ENCODE measurements at places on chromosomes 5 and 9. TPM values are rescaled to one million over a fixed set of nuclear protein-coding genes. Genes with fewer than 3 reads are reported as not detected.

DNA sequence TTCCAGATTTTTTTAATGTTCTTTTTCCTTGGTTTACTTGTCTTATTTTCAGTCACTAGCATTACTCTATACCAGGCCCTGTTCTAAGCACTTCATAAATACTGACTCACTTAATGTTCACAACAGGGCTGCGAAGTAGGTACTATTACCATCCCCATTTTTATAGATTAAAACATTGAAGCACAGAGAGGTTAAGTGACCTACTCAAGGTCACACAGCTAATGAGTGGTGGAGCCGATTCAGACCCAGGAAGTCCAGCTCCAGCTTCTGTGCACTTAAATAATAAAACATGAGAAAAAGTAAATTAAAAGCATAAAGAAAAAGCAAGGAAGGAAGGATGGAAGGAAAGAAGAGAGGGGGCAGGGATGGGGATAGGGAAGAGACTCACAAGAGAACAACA lies 45.3 kb upstream of the DNAH5 start:
- H3K27me3 ChIP-seq = peaks cover 2% of the 10 kb centered on the region
- H3K27ac ChIP-seq = no peak overlapping the region
- no peak overlapping the region for H3K4me3 ChIP-seq
- DNase-seq = no peak
- no peaks in the 10 kb centered on the region for H3K4me1 ChIP-seq

GRCh38 chr5:80867233-80867632 lies 92.9 kb upstream of the RASGRF2 start:
- peaks cover 18% of the 10 kb centered on the region for H3K4me1 ChIP-seq
- H3K27ac ChIP-seq = no peak overlapping the region
- no peaks in the 10 kb centered on the region for H3K27me3 ChIP-seq
- H3K4me3 ChIP-seq = no peak overlapping the region
- peaks cover 52% of the 10 kb centered on the region for H3K36me3 ChIP-seq

DNA sequence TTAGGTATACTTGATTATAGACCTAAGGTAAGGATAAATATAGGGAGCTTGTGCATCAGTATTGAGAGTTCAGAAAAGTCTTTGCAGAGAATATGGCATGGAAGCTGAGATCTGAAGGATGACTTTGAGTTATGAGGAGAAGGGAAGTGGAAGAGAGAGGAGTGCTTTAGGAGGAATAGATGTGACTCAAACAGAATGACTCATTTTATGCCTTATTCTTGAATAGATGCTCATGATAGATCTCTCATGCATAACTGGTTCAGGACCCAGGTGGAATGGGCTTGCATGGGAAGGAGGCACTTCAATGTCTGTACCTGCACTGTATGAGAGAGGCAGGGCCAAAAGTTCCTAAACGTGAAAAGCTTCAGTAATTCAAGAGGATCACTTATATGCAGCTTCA lies 103.3 kb downstream of the CWC27 start:
- no peaks in the 10 kb centered on the region for H3K4me1 ChIP-seq
- no peaks in the 10 kb centered on the region for H3K27me3 ChIP-seq
- DNase-seq = no peak
- H3K4me3 ChIP-seq = no peak overlapping the region
- no peaks in the 10 kb centered on the region for H3K36me3 ChIP-seq
- H3K27ac ChIP-seq = no peak overlapping the region

DNA sequence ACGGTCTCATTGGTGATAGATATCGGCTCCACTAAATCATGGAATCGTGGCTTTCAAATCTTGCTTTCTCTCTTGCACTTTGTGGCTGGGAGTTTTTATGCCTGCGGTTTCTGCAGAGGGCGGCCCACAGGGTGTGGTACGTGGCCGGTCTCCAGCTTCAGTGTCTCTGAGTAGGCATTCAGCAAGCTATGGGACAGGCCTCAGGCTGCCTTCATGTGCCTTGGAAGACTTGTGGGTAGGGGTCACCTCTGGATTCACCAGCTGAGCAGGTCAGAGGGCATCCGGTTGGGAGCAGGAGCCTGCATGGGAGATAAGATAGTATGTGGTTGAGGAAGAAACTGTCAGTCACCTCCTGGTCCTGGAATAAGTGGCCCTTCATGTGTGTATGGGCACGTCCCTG lies 47.7 kb downstream of the AMBP start:
- H3K36me3 ChIP-seq = no peaks in the 10 kb centered on the region
- H3K27me3 ChIP-seq = no peaks in the 10 kb centered on the region
- no peak overlapping the region for H3K27ac ChIP-seq
- DNase-seq = no peak
- H3K4me1 ChIP-seq = no peaks in the 10 kb centered on the region

- H3K27me3 ChIP-seq = peaks cover 6% of the 10 kb centered on the region
- no peak overlapping the region for H3K27ac ChIP-seq
- H3K4me3 ChIP-seq = no peak overlapping the region
- no peaks in the 10 kb centered on the region for H3K4me1 ChIP-seq
- H3K36me3 ChIP-seq = no peaks in the 10 kb centered on the region
These were observed 106.4 kb downstream of the CACNA1B start for GRCh38 chr9:137984005-137984404.

DNA sequence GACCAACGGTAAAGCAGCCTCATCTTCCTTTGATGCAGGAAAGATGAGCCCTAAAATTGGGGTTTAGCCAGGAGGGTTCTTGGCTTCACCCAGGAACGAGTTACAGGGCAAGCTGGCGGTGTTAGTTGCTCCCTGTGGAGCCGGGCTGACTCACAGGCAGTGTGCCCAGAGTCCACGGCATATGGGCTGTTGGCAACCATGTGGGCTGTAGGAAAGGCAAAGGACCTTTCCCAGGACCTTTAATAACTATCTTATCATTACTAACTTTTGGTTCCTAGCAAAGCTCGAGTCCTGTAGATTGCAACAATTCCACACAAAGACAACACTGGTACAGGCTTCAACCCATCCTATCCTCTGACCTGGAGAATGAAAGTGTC lies 29.8 kb upstream of the CLPTM1L start:
- no peak for DNase-seq
- no peaks in the 10 kb centered on the region for H3K36me3 ChIP-seq
- no peak overlapping the region for H3K27ac ChIP-seq
- no peak overlapping the region for H3K4me3 ChIP-seq
- no peaks in the 10 kb centered on the region for H3K4me1 ChIP-seq

DNA sequence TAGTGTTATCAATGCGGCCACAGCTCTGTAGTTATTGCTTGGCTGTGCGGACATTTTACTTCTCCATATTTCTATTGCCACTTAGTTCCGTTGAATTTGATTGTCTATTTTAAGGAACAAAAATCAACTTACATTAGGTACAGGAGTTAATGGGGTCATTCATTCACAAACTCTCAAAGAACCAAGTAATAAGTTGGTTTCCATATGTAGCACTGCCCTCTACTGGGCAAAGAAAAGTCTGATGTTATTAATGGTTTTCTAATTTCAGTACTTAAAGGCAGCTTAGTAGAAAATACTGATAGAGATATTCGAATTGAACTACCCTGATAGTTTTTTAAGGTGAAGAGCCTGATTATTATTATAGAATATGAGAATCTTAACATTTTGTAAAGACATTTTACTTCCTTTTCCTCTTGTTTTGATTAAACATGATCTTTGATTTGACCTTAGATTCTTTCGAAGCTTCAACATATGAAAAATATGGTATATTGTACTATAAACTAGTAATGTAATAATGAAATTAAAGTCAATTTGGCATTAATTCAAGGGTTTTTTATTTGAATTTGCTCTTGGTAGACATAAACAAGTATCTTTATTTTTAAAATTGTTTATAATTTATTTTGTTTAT lies 119.5 kb upstream of the CTNND2 start:
- DNase-seq = no peak
- no peaks in the 10 kb centered on the region for H3K4me1 ChIP-seq
- no peak overlapping the region for H3K4me3 ChIP-seq
- H3K27ac ChIP-seq = no peak overlapping the region
- H3K36me3 ChIP-seq = no peaks in the 10 kb centered on the region
- no peaks in the 10 kb centered on the region for H3K27me3 ChIP-seq

DNA sequence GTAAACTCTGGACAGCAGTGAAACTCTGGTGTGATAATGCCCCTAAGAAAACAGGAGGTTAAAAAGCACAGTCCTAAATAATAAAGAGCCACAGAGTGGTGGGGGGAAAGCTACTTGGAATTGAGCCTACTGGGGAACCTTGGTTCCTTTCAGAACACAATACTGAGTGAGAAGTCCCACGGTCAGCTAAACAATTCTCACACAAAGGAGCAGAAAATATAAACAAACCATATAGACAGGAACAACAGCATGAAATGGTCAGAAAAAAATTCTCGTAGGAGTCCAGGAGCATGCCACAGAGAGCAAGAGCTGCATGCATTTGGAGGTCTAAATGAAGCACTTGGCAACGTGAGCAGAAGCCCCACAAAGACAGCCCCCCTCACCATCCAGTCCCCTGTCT lies 56.0 kb downstream of the TEK start:
- H3K4me3 ChIP-seq = no peak overlapping the region
- no peak overlapping the region for H3K27ac ChIP-seq
- no peaks in the 10 kb centered on the region for H3K27me3 ChIP-seq

DNA sequence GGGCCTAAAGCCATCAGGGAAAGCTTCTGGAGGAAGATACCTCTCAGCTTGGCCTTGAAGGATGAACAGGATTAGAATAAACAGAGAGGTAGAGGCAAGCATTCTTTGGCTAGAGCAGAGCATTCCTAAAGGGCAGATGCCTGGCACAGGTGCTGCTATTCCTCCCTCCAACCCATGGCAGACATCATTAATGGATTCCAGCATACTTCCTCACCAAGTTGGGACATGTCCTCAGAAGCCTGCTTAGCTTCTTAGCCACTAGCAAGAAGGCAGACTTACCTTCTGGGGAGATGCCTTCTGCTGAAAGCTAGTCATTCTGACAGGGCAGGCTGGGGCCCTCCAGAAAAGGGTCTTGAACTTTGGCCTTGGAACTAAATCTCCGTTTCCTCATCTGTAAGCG lies 122.0 kb downstream of the RGS3 start:
- H3K36me3 ChIP-seq = peaks cover 45% of the 10 kb centered on the region
- H3K4me1 ChIP-seq = peaks cover 83% of the 10 kb centered on the region
- H3K4me3 ChIP-seq = no peak overlapping the region
- H3K27ac ChIP-seq = peak overlapping the region; percentile 43
- no peaks in the 10 kb centered on the region for H3K27me3 ChIP-seq

GRCh38 chr5:173201636-173202265 lies 33.3 kb downstream of the NKX2-5 start:
- DNase-seq = no peak
- no peak overlapping the region for H3K27ac ChIP-seq
- peaks cover 23% of the 10 kb centered on the region for H3K27me3 ChIP-seq
- no peaks in the 10 kb centered on the region for H3K36me3 ChIP-seq
- H3K4me1 ChIP-seq = no peaks in the 10 kb centered on the region
- no peak overlapping the region for H3K4me3 ChIP-seq

The PALM2AKAP2 gene
- total RNA-seq = 0.19 TPM

The OCLN gene
- total RNA-seq = 4.6 TPM

The SLC46A2 gene
- not detected for total RNA-seq

The CXCL14 gene
- not detected for total RNA-seq

The MELK gene
- 74.5 TPM for total RNA-seq

The OTP gene
- total RNA-seq = not detected

The CSF2 gene
- total RNA-seq = 2.9 TPM

The SLC12A2 gene
- total RNA-seq = 16.4 TPM

The PRUNE2 gene
- total RNA-seq = 0.42 TPM

The IFNB1 gene
- total RNA-seq = not detected

All from activated CD4-positive, alpha-beta T cell treated with anti-CD3 and anti-CD28 coated beads, Interleukin-2, amount 10 ng/mL, durations not matched to agents 7 days and 5 days (primary cell).